Mesothelial cell of epicardium (in vitro differentiated cells): ENCODE measurements at places on chromosomes 7 and 10. TPM values are rescaled to one million over a fixed set of nuclear protein-coding genes. Genes with fewer than 3 reads are reported as not detected.

- DNase-seq = no peak
Observed at GRCh38 chr7:53811555-53812079, 730.6 kb upstream of the VSTM2A start.

LRRC17 gene
- total RNA-seq = 42.0 to 45.5 TPM (median 43.1 TPM) in 3 replicates

CRCP gene
- total RNA-seq = 25.8 to 27.0 TPM (median 26.5 TPM) in 3 replicates

DNA sequence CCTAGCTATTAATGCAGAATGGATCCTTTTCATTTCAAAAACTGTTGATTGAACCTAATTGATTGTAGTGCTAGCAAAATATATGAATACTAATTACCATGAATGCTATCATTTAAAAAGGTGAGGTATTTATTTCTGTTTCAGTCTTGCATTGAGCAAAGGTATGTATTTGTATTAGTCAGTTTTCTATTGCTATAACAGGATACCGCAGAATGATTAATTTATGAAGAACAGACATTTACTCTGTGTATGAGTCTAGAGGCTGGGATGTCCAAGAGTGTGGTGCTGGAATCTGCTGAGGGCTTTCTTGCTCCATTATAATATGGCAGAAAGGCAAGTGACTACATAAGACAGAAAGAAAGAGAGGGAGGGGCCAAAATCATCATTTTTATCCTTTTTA lies 199.2 kb downstream of the KIF20B start:
- no peak for DNase-seq

HELLS gene
- total RNA-seq = 65.4 to 67.4 TPM (median 66.4 TPM) in 3 replicates

DNA sequence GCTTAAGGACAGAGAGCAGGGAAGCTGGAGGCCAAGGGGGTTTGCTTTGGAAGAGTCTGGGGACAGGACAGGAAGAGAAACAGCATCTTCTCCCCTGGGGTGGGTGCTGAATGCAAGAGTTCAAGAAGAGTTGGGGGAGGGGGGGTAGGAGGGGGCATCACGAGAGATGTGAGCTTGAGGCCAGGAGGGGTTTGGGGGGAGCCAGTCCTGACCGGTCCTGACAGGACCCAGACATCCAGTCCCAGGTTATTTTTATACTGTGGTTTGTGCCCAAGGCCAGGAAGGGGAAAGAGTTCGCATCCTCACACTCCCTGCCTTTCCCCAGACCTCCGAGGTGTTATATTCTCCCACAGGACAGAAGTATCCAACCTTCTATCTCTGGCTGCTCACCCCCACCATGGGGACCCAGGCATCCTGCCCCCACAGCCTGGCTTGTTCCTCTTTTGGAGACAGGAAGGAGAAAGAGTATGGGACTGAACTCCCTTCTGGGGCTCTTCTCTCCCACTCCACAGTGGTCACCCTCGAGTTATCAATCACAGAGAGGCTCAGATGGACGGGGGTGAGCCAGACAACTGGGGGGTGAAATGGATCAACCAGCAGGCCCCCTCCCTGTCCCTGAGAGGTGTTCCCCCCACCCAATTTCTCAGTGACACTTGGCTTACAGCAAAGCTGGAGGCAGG lies 2.8 kb downstream of the TSC22D4 start:
- no peak for DNase-seq

MAT1A gene
- total RNA-seq = 0.09 to 0.22 TPM (median 0.18 TPM) in 3 replicates

TES gene
- 131 to 146 TPM (median 137 TPM) in 3 replicates for total RNA-seq

ZNF33A gene
- 35.9 to 37.5 TPM (median 36.1 TPM) in 3 replicates for total RNA-seq

DNA sequence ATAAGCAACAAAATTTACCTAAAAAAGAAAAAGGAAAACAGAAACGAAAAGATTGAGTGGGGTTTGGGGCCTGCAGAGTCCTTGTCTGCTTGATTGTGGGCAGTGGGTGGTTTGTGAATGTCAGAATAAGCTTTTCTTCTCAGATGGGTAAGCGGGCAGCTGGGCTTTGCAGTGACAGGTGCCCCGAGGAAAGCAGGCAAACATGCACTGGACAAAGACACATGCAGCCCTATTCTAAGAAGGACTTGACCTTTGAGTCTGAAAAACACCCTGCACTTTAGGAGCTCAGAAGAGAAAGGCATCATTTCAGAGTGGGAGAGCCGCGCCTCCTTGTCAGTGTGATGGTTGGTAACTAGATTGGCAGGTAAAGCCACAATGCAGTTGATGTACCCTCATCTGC lies 562.7 kb downstream of the PTPRN2 start:
- DNase-seq = no peak

- DNase-seq = no peak
Observed at GRCh38 chr10:34475274-34475646, 339.8 kb downstream of the PARD3 start.

HMX3 gene
- total RNA-seq = not detected in 3 replicates

PRPS1L1 gene
- not detected in 3 replicates for total RNA-seq

DNA sequence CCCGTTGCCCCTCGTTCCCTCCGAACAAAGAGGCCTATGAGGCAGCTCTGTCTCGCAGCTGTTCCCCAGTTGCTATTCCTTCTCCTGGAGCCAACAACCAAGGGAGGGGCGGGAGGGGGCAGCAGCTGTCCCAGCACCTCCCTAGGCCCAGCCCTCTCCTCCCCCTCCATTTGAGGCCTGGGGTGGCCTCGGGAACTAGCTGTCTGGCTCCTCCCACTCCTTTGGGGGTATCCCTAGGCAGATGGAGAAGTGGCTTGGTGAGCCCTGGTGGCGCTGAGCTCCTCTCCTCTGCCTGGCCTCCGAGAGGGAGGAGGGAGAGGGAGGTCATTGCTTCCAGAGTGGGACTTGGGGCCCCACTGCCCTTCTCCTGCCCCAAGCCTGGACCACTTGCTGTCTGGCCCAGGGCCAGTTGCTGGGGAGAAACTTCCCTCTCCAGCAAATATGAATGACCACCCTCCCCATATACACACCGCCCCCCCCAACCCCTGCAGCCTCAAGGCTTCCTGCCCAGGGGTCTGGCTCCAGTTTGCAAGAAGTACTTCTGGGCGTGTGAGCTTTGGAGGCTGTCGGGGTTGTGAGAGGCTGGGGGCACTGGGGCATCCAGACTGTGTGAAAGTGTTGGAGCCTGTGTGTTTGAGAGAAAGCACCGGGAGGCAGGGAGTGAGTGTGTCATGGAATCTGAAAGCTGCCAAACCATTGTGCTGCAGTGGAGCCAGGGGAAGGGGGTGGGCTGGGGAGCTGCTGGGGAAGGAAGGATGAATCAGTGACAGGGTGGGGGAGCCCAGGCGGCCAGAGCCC lies 3.1 kb downstream of the FLNC start:
- DNase-seq = no peak

LIPK gene
- not detected in 3 replicates for total RNA-seq

- no peak for DNase-seq
Observed at GRCh38 chr10:119398996-119399395, 143.5 kb downstream of the RGS10 start.
